Activated CD4-positive, alpha-beta T cell treated with anti-CD3 and anti-CD28 coated beads, Interleukin-2, amount 50 U/mL, for 48 hours (primary cell): ENCODE measurements at places on chromosomes 11 and 22.

DNA sequence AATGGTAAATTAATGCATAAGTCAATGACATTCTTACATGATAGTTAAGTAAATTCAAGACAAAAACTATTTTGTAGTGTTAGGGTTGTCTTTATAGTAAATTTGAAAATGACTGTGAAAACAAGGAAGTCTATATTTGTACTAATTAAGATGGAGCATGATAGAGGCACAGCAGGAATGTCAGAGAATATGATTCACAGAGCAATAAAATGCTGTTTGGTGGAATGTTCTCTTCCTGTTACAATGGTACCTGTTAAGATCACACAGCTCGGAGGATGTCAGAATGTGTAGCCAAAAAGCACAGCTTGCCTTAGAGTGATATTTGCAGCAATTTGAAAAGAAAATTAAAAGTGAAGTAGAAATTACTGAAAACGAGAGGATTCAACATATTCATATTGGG, 2339.7 kb upstream of the RAG2 start:
- DNase-seq, result no peak

DNA sequence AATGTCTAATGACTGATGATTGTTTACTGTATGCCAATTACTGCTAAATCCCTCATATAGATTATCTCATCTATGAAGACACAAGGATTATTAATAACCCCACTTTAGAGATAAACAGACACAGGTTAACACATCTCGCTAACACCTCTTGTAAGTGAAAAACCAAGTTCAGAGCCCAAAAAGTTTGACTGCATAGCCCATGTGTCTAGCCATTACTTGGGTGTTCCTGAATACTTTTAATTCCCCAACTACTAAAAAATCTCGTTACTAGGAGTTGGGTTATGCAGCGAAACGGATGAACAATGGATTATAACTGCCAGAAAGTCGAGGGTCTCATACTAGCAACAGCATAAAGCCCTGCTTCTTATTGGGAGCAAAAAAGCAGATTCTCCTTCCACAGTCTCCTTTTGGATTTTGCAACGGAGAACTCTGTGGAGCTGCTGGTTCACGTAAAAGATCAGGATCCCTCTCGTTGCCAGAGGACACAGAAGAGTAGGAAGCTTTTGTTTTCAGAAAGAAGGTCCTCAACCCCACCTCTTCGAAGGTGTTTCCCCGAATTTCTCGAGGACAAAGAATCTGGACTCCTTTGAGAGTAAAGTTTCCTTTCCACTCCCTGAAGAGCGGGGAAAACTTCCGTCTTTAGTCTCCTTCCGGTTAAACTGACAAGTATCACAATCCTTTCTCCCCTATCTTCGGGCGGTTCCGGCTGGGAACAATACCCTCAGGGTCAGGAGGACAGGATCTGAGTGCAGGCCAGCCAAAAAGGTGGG, 979 bp downstream of the ZBED5 start:
- no peak for DNase-seq

DNA sequence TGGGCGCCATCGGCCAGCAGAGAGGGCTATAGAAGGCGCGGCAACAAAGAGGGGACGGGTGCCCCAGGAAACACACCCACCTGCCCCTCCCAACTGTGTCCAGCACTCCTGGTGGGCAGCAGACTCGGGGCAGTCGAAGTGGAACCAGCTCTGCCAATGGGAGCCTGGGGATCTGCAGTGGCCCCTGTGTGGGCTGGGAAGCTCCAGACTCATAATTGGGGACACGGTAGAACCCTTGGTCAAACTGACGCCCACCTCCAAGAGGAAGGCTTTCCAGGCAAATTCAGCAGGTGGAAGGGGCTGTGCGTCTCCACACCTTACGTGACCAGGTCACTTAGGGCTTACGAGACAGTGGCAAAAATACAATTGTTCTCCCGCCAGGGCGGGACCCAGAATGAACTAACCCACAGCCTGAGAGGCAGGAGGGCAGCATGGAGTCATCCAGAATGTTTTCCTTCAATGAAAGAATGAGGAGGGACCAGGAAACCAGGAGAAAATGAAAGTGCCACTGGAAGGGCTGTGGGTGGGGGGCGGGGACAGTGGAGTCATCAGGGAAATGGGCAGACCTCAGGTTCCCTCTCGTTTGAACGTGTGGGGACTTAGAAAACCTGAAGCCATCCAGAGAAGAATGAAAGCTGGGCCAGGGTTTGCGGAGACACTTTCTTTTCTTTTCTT, 53.2 kb upstream of the SHANK2 start:
- no peak for DNase-seq

- DNase-seq, result peak; percentile 63
Measured at GRCh38 chr11:131668500-131669400, 298.3 kb downstream of the NTM start.

DNA sequence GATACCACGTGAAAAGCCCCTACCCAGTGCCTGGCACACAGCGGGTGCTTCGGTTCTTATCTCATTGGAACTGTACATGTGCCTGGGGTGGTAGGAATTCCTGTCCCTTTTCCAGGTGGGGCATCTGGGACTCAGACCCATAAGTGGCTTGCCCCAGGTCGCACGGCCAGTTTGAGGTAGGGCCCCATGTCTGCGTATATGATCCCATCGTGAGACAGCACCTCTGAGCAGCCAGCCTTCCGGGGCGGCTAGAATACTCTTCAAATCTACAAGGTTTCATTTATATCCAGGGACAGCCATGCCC, 33.5 kb upstream of the SMIM38 start:
- no peak for DNase-seq

- DNase-seq, result no peak
Measured at GRCh38 chr11:70503468-70504221, 105.3 kb downstream of the CTTN start.

- DNase-seq, result peak; percentile 51
Measured at GRCh38 chr11:36431429-36432092, 78.5 kb downstream of the TRAF6 start.
